ENCODE measurements at places on chromosomes 5 and 9.

DNA sequence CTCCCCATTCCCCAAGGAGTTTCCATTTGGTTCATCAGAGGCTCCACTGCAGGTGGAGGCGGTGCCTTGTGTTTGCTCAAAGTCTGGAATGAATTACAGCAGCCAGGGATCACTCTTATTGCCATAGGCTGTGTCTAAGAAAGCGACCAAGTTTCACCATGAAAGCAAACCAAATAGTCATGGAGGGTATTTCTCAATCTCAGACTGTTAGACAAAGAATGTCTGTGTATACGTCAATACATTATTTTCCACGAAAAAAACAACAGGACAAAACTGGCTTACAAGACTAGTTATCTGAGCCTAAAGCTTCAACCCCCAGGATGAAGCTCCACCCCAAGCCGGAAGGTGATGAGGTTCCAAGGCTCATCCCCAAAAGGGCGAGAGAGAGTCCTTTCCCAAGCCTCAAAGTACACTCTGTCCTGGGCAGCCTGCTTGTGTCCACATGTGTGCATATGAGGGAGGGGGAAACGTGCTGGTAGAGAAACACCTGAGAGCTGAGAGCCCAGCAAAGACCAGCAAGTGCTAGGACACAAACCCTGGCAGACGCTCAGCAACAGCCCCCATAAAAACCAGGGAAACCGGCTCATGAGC lies 4.3 kb downstream of the B4GALT1 start:
- no peak for DNase-seq

GRCh38 chr5:131974956-131975726 lies 29.7 kb upstream of the MEIKIN start:
- peak; percentile 36 for DNase-seq

GRCh38 chr5:60992871-60993270 lies 47.9 kb downstream of the NDUFAF2 start:
- DNase-seq, result no peak

GRCh38 chr9:21070906-21071305 lies 6.8 kb downstream of the IFNB1 start:
- no peak for DNase-seq

DNA sequence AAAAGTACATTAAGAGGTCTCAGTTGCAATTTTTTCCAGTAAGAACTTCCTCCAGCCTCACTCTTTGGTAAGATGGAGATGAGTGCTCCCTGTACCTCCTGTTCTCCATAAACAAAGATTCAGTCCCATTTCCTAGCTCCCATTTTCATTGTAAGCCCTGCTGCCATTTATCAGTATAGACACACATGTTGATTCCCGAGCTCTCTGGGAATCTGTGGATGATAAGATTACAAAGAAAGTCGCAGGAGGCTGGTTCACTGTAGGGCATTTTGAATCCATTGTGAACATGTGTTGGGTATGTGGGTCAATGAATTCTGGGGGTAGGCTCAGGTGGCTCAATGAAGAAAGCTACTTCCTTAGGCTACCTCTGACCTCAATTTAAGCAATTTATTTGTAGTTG lies 36.7 kb downstream of the RGMB start:
- no peak for DNase-seq

DNA sequence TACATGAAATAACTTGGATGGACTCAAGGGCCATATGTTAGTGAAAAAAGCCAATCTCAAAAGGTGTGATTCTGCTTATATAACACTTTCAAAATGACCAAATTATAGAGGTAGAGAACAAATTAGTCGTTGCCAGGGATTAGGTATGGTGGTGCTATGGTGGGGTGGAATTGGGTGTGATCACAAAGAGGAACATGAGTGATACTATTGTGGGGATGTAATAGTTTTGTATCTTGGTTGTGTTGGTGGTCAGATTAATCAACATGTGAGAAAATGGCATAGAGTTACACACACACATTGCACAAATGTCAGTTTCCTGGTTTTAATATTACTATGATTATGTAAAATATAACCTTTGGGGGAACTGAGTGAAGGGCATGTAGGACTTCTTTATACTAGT lies 31.9 kb downstream of the CAMK4 start:
- DNase-seq, result no peak

DNA sequence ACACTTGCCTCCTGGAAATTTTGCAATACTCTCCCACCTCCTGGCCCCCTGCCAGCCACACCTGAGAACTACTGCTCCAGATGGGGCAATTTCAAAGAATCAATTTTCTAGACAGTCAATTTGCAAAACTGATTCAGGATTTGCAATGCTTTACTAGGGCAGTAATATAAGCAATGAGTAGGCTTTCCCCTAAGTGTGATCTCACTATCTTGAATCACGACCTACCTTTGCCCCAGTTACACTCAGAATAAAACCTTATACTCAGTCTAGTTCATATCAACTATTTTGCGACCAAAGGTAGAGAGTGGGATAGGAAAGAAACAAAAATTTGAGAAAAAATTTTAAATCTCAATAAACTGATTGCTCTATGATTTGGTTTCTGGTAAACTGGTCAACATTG lies 54.4 kb downstream of the DROSHA start:
- no peak for DNase-seq

DNA sequence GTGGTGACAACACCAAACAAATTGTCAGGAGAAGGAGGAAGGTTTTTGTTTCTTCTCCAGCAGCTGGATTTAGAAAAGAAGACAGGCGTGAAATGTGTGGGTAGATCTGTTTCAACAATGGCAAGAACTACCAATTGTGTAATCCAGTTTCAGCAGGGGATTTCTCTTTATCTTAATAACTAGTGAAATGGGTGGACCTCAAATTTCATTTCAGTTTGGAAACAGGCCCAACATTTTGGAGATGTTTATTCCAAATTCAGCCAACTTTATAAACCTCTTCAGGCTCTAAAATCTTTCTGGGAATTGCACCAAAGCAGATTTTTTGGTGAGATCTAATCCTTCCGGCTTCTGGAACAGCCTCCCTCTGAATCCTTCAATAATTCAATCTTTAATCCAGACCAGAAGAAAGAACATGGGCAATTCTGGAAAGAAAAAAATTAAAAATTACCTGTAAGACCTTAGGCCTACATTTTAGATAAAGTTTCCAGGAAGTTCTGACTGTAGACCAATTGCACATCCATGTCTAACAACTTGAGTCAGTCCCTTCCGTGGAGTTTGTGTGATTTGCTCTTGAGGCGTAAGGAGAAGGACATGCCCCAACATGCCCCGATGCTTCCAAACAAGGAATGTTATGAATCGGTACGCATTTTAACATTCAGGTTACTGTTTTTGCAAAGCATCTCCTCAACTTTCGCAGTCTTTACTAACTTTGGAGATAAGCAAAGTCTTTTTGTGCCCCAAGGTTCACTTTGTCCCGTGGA lies 423.6 kb downstream of the IRX1 start:
- DNase-seq, result no peak

GRCh38 chr5:50800410-50800809 lies 134.0 kb downstream of the PARP8 start:
- DNase-seq, result no peak

DNA sequence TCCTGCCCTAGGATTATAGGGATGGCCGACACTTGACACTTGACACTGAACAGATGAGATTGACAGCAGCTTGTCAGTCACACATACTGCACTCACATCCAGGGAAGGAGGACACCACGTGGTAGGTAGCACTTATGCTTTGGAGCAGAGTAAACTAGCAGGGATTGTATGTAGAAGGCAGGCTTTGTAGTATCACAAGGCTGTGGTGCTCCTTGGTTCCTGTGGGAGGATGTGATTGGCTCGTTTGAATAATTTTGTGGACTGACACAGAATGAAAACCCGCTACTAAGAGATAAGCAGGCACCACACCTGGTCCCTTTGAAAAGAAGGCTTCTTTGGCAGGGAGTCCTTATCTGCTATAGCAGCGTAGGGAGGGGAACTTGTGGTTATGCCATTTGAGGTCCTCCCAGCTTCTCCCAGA lies 63.6 kb upstream of the IL12B start:
- DNase-seq, result no peak

DNA sequence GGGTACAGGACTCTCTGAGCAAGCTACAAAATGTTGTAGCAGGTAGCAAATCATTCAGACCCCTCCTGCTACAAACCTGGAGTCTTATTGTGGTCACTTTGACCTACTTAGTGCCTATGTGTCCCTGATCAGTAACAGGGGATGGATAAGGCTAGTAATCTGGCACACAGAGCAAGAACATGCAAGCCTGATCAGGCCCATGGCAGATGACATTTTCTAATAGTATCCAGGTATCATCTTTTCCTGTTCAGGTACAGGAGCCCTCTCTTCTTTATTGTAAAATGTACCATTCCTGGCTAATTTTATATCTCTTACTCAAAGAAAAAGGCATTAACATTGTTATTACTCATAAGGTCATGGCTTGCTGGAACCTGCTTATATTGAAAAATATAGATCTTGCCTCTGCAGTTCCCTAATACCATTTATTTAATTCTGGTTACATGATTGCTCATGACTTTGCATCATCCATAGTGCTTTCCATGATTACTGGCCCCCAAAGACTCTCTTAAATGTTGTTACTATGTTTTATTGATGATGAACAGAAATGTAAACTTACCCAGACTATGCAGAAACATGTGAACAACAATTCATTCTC lies 18.2 kb upstream of the CCNH start:
- DNase-seq, result no peak

- DNase-seq, result no peak
These were observed 106.3 kb upstream of the SPOCK1 start for GRCh38 chr5:137605411-137605810.

GRCh38 chr9:22079873-22080341 lies 70.8 kb upstream of the CDKN2B start:
- DNase-seq, result no peak

DNA sequence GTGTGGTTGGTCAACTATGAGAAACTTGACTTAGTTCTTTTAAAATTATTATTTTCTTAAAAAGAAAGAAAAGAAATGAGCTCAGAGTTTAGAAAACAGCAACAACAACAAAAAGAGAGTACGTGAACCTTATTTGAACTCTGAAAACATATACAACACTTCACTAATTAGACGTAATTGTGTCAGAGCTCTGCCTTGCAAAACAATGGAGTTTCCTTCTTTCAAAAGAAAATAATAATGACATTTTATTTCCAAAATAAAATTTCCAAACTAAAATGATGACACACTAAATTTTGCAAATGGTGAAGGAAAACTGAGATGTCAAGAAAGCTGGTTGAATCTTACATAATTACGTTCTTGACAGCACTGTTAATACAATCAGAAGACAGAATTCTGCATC lies 15.4 kb downstream of the ROR2 start:
- no peak for DNase-seq

GRCh38 chr5:43305948-43306565 lies 7.2 kb downstream of the HMGCS1 start:
- DNase-seq, result no peak

DNA sequence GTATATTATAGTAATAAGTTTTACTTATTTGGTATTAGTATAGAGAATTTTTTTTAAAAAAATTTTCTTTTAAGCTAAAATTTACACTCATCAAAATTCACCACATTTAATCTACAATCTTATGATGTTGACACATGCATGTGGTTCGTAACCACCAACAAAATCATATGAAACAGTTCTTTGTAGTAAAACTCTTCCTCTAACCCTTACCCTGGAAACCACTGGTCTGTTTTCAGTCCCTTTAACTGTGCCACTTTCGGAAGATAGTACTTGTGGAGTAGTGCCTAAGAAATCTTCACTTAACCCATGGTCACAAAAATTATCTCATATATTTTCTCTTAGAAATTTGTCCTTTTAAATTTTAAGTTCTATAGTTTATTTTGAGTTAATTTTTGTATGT lies 1498.8 kb downstream of the MAT2B start:
- DNase-seq, result no peak

DNA sequence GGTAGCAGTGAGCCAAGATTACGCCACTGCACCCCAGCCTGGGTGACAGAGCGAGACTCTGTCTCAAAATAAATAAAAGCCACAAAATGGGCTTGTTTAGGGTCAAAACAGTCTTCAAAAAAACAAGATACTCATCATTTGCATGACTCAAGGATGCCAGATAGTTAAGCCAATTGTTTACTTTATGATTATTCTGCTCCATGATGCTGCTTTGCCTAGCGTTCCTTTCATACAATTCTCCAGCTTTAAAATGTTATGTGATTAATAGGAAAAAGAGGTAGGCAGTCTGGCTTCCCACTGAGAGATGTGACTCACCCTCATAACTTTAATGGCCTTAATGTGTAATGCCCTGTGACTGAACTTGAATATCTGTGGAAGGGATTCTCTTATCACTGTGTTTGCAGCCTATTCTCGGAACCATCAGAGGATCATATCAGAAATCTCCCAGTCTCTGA lies 364.6 kb upstream of the TRPC7 start:
- no peak for DNase-seq

DNA sequence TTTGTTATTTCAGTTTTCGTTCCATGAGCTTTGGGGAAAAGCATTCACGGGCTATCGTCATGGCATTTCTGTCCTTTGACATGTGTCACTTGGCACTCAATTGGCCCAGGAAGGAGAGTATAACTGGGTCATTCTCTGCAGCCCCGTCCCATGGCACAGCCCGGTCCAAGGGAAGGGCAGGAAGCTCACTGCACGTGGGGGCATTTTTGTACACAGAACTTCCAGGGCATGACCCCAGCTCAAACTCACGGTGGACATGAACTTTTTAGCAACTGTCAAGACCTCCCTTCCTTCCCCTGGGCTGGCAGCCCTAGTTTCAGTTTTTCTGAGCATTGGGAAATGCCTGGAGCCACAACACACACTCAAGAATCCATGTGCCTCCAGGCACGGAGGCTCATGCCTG lies 161.6 kb upstream of the PANK3 start:
- no peak for DNase-seq

- no peak for DNase-seq
These were observed 5.0 kb downstream of the MED7 start for GRCh38 chr5:157137691-157138090.

DNA sequence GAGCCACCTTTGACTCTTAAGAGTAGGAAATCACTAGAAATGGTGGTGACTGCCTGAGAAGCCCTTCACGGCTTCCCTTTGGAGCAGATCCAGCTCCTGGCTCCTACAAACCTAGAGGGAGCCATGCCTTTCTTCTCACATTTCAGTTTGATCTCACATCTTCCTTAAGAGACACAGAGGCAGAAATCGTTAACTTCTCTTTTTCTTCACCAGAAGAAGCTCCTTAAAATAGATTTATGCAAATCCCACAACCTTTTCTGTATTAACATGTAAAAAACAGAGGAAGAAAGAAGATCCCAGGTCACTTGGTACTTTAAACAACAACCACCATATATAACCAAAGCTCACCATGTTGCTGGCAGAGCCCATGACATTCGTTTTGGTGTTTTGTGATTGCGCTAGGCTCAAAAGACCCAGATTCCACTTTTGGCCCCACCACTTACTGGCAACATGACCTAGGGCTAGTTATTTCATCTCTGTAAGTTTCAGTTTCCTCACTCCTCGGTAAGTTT lies 29.6 kb downstream of the PAX5 start:
- DNase-seq, result no peak

DNA sequence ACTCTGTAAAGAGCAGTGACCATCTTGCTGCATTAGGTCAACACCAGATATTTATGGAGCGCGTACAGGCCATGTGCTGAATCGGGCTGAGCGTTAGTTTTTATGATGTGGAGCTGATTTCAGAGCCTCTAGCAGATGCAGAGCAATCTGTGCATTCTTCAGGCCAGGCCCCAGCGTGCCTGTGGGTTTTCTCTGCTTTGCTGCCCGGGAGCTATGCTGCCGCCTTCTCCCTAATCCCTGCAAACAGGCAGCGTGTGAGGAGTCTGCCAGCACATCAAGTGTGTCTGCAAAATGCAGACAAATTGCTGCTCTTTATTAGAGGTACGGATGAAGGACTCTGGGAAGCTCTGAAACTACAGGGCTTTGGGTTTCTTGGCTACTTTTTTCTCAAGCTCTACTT lies 170.0 kb downstream of the NTRK2 start:
- DNase-seq, result no peak

GRCh38 chr5:8869932-8870331 lies 675.9 kb downstream of the SEMA5A start:
- no peak for DNase-seq

- DNase-seq, result no peak
These were observed 537.2 kb upstream of the TLE4 start for GRCh38 chr9:79034583-79034982.
